ENCODE measurements at places on chromosomes 5 and 9. TPM values are rescaled to one million over a fixed set of nuclear protein-coding genes. Genes with fewer than 3 reads are reported as not detected.

CDH9 gene
- not detected for total RNA-seq

PPP3R2 gene
- total RNA-seq = not detected

MAT2B gene
- 23.3 TPM for total RNA-seq

MEGF10 gene
- not detected for total RNA-seq

FOXB2 gene
- not detected for total RNA-seq

MSMP gene
- total RNA-seq = 2.8 TPM

TAF11L10 gene
- not detected for total RNA-seq

SHOC1 gene
- 3.1 TPM for total RNA-seq

GZMA gene
- 4.7 TPM for total RNA-seq

MAMDC4 gene
- 17.7 TPM for total RNA-seq

DNA sequence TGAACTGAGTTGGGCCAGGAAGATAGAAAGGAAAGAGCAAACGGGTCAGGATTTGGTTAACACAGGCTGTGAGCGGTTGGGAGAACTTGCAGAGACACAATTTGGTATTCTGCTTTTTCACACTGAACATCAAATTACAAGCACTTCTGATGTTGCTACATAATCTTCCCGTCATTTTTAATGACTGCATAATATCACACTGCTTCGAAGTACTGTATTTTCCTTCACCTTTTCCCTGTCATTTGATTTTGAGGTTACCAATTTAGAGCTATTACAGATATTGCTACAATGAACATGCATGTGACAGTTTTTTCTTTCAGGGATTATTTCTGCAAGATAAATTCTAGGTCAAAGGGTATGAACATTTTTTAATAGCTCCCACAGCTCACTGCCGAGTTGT, 71.4 kb upstream of the CPEB4 start:
- H3K36me3 ChIP-seq = no peaks in the 10 kb centered on the region
- DNase-seq = no peak

DNA sequence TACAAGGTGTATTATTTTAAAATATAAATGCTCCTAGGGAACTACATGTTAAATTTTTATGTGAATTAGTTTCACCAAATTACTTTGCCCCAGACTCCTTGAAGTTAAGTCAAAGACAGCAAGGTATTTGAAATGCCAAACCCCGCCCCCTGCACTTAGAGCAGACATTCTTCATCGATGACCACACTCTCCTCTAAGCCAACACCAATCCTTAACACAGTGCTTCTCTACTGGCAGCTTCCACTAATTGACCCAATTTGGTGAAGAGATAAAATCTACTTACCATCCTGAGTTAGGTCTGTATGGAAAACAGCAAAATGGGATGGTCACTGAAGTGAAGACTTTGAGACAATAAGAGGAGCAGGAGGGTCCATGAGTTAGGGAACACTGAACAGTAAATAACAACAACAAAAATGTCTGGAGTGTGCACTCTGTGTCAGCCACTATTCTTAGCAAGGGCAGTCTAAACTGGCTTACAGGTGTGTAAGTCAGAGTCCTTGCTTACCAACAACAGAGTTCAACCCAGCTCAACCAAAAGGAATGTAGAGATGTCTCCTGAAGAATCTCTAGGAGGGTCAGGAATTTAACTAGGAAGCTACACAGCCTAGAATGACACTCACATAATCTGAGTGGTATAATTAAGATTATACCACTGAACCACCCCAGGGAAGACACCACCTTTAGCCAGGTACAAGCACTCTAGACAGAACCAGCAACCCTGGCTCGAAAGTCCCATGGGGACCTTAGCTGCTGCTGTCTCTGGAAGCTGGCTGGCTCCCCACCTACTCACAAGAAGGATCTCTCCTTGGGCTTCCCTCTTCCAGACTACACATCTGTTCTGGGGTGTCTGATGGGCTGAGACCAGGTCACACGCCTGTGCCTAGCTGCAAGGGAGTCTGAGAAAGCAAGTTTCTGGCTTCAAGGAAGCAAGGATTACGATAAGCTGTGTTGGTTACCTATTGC, 8.8 kb upstream of the UBE2QL1 start:
- no peak overlapping the region for H3K27ac ChIP-seq
- DNase-seq = no peak
- no peaks in the 10 kb centered on the region for H3K27me3 ChIP-seq
- no peak overlapping the region for H3K4me3 ChIP-seq

DNA sequence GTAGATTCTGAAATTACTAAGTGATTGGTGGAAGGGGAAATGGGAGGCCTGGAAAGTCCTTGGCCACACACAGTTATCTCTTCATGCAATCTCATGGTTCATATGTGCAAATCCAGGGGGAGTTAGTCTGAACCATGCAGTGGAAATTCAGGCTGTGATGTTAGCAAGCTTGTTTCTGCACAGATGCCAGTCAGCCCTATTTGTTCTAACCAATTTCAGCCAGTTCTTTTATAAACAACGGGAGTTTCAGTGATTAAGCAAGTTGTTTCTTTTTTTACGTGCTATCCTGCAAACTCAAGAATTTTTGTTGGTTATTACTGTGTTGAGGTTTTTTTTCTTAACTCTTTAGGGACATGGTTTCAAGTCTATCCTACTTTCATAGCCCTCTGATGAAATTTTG, 298.0 kb downstream of the FER start:
- no peak overlapping the region for H3K4me3 ChIP-seq
- no peak overlapping the region for H3K27ac ChIP-seq
- no peaks in the 10 kb centered on the region for H3K27me3 ChIP-seq
- H3K4me1 ChIP-seq = no peaks in the 10 kb centered on the region

DNA sequence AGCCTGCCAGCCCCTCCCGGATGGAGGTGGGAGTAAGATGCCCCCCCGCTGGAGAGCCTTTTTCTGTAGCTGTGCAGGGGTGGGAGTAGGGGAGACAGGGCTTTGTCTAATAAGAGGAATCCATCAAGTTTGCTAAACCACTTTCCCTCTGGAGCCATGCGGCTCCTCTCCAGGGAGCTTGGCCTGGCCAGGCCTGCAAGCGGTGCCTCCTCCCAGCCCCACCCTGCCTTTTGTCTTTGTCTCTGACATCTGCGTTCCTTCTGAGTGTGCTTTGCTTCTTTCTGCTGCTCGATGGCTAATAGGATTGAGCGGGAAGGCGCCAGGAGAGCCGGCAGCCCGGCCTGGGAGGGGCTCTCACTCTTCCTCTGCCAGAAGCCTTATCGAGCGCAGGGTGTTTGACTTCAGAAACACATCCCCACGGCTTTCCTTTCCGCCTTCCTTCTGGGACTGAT, 26.7 kb upstream of the FCN1 start:
- H3K4me3 ChIP-seq = no peak overlapping the region
- H3K4me1 ChIP-seq = no peaks in the 10 kb centered on the region
- no peaks in the 10 kb centered on the region for H3K27me3 ChIP-seq
- H3K27ac ChIP-seq = no peak overlapping the region
- peak; percentile 77 for DNase-seq

GRCh38 chr5:55173687-55174230, 782 bp upstream of the CDC20B start:
- DNase-seq = no peak
- peaks cover 31% of the 10 kb centered on the region for H3K27me3 ChIP-seq
- H3K27ac ChIP-seq = no peak overlapping the region
- peaks cover 27% of the 10 kb centered on the region for H3K4me1 ChIP-seq
- H3K36me3 ChIP-seq = no peaks in the 10 kb centered on the region

DNA sequence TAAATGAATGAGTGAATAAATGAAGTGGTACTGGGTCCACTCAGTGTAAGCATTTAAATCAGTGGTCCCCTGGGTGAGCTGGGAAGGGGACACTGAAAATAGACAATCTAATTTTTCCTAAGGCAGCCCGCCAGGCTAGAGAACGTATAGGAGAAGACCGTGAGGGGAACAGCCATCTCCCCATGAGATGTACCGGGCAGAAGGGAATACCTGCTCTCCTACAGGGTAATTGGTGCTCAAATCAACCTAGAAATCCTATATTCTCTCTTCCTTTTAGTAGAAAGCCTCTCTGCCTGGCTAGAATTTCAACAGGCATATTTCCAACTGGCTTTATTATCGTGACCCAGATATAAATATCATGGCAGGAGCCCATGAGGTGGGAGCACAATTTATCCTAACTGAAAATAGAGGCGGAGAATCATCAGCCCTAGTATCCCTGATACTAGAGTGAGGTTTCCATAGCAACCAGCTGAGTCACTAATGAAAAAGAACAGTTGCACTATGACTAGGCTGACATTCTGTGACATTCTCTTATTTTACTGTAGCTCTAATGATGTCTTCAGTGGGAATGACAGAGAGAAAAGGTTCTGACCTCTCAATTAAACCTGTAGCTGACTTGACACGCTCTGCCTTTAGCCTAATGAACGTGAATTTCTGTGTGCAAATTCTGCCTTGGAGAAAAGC, 96.5 kb upstream of the CAST start:
- no peak overlapping the region for H3K4me3 ChIP-seq
- DNase-seq = no peak
- H3K4me1 ChIP-seq = no peaks in the 10 kb centered on the region
- no peaks in the 10 kb centered on the region for H3K27me3 ChIP-seq
- no peaks in the 10 kb centered on the region for H3K36me3 ChIP-seq

DNA sequence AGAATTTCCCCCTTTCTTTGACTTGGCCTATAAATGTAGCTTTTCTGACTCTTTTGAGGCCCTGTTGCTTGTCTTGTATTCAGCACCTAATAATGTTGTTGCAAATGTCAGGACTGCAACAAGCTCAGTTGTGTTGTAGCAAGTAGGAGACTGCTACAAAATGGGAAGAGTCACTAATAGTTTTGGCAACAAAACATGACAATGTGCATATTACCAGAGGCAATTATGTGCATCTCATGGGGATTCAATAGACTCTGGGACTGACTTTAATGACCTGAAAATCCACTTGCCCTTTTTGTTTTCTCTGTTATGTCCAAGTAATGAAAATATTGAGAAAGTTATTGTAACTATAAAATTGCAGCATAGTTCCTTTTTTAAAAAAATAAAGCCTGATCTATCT, 368.4 kb downstream of the OSTF1 start:
- no peak overlapping the region for H3K4me3 ChIP-seq
- H3K36me3 ChIP-seq = no peaks in the 10 kb centered on the region
- no peak for DNase-seq
- H3K4me1 ChIP-seq = peaks cover 5% of the 10 kb centered on the region

DNA sequence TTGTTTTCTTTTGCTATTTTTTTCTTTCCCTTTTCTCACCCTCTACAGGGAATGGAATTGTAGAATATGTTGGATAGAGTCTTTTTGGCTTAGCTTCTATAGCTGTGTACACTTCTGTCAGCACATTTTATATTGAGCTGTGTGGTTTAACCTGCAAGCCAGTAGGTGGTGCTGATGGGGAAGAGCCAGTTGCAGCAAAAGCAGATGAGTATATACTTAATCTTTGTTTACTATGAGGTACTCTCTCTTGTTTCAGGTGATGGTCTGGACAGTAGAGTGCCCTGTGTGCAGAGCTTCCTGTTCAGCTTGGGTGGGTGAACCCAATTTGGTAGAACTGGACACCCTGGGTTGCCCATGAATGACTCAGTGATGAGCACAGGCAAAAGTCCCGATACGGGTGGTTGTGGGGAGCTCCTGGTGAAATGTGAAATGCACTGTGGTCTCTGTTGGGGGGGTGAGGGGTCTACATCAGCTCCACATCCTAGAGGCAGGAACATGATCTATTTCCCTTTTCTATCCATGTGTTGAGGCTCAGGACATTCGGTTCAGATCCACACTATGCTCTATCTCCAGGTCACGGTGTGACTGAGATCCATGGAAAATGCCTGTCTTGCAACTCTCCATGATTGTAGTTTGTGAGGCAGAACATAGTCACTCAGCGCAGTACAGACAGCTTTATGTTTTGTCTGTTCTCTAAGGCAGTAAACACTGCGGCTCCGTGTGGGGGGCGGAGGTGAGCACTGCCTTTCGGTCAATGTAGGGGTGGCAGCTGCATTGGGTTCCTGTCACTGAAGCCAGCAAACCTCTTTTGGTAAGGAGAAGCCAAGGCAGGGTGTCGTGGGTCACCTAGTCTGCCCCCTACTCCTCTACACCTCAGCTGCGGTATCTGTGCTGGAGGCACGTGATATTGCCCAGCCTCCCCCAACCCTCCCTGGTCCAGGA, 353.2 kb downstream of the PRR16 start:
- H3K4me3 ChIP-seq = no peak overlapping the region
- H3K27ac ChIP-seq = no peak overlapping the region
- H3K4me1 ChIP-seq = no peaks in the 10 kb centered on the region
- no peaks in the 10 kb centered on the region for H3K27me3 ChIP-seq
- DNase-seq = no peak
- no peaks in the 10 kb centered on the region for H3K36me3 ChIP-seq
